Adipocyte (in vitro differentiated cells): ENCODE measurements at places on chromosomes 16 and 17.
A peak's percentile ranks its signal among the peaks of the same experiment; 100 is the strongest.

DNA sequence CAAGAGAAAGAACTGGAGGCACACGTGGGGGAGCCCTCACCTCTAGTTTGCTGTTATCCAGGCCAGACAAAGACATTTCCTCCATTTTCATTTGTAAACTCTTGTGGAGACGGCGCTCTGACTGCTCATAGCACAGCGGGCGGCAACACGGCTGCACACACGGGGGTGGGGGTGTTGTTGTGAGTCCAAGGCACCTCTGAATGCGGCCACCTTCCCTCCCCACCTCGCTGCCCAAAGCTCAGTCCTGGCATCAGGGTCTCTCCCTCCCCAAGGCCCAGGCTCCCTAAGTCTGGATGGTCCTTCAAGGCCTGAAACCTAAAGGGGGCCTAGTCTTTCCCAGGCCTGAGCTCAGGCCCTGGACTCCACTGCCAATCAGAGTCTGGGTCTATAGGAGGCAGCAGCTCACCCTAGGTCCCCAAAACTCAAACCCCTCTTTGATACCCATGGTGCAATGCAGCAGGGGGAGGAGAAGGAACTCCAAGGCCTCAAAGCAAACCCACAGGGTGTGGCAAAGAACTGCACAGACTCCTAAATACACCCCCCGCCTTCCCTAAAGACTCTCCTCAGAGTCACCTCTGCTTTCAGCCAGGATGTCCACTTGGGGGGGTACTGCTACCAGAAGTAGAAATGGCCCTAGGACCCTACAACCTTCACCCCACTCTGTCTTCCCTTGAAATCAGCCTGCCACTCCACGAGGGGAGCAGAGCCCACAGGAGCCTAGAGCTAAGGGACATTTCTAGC is 1.5 kb downstream of the ATXN7L3 start:
- peak; percentile 68 for DNase-seq

DNA sequence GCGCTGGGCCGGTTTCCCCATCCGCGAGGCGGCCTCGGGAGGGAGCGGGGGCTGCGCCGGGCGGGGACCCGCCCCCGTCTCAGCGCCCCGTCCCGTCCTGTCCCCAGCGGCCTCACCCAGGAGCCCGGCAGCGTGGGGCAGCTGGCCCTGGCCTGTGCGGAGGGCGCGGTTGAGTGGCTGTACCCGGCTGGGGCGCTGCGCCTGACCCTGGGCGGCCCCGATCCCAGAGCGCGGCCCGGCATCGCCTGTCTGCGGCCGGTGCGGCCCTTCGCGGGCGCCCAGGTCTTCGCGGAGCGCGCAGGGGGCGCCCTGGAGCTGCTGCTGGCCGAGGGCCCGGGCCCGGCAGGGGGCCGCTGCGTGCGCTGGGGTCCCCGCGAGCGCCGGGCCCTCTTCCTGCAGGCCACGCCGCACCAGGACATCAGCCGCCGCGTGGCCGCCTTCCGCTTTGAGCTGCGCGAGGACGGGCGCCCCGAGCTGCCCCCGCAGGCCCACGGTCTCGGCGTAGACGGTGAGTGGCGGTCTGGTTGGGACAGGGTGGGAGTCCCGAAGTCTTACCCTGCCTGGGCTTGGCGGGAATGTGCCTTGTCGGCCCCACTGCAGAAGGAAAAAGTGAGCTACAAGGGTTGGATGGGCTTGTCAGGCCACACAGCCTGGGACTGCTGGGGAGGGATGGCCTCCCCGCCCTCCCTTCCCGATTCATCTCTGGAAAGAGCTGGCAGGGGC is 720 bp downstream of the METRN start:
- peak; percentile 61 for DNase-seq

DNA sequence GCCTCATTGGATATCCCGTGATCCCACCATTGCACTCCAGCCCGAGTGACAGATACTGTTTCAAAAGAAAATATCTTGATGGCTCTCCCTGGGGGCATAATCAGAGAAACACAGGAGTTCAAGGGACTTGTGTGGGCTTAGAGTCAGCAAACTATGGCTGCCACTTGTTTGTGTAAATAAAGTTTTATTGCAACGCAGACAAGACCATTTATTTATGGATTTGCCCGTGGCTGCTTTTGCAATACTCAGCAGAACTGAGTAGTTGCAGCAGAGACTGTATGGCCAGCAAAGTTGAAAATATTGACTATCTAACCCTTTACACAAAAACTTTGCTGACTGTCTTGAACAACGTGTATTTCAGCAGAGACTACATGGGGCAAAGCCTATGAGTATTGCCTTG is 75.5 kb upstream of the GPRC5B start:
- DNase-seq: no peak

DNA sequence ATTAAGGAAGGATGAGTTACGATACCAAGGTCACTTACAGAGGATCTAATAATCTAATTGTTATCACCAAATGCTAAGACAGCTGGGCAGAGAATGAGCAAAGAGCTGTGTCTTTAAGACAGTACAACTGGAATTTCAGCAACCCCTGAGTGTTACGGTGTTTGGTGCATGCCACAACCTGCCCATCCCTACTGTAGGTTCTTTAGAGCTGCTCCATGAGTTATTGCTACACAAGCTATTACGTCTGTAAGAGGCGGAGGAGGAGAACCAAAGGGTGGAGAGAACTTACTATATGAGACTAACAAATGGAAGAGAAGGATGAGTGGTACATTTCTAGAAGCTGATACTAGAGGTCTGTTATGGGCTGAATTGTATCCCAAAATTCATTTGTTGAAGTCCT is 14.2 kb upstream of the C17orf78 start:
- no peak for DNase-seq

- DNase-seq: no peak
These were observed 529.1 kb downstream of the HS3ST4 start for GRCh38 chr16:26220894-26221293.

DNA sequence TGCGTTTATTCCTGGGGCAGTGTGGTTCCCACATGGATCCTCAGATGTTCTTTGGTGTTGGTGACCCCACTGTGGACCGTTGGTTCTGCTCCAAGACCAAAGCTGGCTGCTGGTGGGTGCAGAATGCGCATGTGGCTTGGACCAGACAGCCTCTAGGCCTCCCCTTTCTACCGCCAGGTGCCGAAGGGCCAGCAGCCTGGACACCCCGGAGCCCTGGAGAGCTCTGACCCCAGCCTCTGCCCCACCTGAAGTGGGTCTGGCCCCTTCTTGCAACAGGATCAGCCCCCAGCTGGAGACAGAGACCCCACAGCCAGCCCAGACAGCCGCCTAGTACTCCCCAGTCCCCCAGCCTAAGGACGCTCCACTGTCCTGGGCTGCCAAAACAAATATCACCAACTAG is 18.4 kb downstream of the NPTX1 start:
- DNase-seq: no peak

DNA sequence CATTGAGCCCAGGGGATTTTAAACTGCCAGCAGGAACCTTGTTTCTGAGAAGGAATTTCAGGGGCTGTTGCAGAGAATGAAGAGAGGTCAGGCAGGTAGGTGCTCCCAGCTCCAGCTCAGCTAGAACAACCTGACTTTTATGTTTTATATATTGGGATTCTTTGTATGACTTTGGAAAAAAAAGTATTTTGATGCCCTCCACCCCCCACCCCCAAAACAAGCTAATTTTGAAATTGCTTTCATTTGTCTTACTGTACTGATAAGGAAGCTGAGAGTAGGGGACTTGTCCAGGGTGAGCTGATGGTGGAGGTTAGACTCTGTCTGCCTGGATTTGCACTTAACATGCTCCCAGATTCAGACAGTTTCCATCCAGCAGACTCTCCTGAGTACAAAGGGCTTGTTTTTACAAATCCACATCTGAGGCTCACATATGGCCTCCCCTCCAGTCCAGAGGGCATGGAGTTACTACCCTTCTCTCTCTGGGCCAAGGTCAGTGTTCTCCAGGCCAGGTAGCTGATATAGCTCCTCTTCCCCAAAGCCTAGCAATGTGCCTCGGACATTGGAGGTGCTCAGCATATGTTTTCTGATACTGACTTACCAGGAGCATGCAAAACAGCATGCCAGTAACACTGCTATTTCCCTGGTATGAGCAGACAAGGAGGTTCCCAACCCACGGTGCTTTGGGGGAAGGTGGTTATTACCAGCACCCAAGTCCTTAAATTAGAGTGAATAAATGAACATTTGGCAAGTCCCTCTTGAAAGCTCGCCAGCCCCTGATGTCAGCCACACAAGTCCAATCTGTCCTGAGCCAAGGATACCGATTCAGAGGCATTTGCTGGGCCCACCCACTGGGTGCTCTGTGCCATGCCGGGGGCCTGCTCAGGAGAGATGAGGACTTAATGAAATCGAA is 11.3 kb downstream of the STX1B start:
- peak; percentile 18 for DNase-seq

- peak; percentile 61 for DNase-seq
These were observed 2.5 kb downstream of the RPAIN start for GRCh38 chr17:5422505-5422904.

DNA sequence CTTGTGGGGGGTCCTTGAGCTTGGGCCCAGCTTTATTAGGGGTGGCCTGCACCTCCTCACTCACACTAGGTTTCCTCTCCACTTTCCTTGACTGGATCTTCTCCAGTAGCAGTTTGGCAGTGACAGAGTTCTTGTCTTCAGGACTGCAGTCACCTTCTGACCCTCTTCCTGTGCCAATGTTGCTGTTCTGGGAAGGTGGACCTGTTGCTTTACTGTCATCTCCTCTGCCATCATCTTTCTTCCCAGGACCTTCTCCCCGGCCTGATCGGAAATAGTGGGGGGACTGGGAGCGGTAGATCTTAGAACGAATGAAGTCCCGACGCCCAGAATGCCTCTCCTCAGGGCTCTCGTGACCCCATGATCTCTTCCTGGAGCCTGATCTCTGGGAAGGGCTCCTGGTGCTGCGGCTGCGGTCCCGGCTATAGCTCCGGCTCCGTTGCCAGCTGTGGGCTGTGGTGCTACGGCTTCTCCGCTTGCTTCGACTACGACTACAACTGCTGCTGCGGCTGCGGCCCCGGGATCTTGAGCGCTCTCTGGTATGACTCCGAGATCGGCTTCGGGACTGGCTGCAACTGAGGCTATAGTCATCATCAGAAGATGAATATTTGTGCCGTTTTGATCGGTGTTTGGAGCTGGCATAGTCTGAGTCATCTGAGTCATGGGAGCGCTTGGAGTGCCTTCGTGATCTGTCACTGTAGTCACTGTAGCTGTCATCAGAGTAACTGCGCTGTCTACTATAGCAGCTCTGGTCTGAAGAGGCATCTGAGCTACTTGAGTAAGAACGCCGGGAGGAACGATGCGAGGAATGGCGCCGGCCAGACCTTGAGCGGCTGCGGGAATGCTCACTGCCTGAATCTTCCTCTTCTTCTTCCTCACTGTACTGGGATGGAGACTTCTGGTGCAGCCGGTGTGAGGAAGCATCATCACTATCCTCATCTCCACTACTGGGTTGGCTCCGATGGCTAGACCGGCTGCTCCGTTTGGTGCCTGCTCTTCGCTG is 9.5 kb upstream of the ITGA2B start:
- DNase-seq: no peak

GRCh38 chr16:1425616-1426370 is 5.1 kb upstream of the PERCC1 start:
- DNase-seq: no peak

DNA sequence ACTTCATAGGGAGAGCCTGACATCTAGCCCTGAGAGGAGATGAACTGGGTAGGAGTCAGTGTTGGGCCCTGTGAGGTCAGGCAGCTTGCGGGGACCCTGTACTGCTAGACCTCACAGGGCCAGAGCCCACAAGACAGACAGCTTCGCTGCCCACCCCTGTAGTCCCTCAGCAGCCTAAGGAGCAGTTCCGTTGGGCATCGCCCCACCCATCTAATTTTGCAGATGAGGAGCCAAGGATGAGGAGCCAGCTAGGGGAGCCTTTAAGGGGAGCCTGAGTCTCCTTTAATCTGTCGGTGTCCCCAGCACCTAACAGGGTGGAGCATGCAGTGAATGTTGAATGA is 755 bp upstream of the TUFM start:
- DNase-seq: peak; percentile 33

- DNase-seq: no peak
These were observed 58.7 kb downstream of the ANKRD11 start for GRCh38 chr16:89431630-89432029.

DNA sequence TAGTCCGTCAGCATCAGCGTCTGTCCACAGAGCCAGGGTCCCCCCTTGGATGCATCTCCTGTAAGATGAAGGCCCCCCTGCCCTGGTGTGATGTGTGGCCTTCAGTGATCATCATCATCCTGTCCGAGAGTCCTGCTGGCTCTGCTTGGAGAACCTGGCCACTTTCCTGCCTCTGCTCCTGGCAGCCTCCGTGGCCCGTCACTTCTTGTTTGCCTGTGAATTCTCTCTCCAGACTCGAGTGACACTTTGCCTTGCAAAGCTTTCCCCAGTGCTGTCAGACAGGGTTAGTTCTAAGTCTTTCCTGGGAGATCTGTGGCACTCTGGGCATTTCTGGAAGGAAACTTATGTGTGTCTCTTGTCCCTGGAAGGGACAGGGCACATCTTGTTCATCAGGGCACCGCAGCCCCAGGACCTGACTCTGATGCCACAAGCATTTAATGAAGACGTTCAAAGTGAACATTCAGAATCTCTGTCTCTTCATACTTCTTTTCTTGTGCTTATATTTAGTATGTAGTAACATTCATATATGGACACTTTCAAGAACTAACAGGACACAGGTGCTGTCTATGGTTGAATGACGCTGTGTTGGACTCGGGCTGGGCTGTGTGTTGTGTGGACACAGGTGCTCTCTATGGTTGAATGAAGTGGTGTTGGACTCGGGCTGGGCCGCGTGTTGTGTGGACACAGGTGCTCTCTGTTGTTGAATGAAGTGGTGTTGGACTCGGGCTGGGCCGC is 68.5 kb downstream of the RPTOR start:
- no peak for DNase-seq

GRCh38 chr16:84854759-84855158 is 35.0 kb downstream of the CRISPLD2 start:
- no peak for DNase-seq

- peak; percentile 85 for DNase-seq
These were observed 5.5 kb upstream of the CACNG5 start for GRCh38 chr17:66829386-66829864.

DNA sequence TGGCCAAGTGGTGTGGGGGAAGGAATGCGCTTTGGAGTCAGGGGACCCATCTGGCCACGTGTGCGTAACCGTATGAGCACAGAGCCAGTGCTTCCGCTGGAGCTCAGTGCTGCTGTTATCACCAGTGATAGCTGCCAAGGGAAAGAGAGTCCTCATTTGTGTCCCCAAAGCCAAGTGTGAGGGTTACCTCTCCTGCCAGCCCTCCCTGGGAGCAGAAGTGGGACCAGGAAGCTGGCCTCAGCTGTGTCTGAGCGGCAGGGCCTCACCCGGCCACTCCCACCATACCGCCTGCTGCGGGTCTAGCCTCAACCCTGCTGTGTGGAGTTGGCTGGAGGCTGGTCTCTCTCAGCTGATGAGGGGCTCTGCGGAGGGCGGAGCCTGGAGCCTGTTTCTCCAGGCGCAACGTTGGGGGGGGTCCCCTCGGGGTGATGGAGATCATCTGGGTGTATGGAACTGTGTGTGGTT is 44.5 kb downstream of the MEAK7 start:
- no peak for DNase-seq

- no peak for DNase-seq
These were observed 79.0 kb downstream of the HS3ST3A1 start for GRCh38 chr17:13522749-13523148.

- DNase-seq: no peak
These were observed 4.5 kb downstream of the ZNF267 start for GRCh38 chr16:31877876-31878642.
